Central memory CD4-positive, alpha-beta T cell (primary cell): ENCODE measurements at places on chromosomes 6 and 20.

DNA sequence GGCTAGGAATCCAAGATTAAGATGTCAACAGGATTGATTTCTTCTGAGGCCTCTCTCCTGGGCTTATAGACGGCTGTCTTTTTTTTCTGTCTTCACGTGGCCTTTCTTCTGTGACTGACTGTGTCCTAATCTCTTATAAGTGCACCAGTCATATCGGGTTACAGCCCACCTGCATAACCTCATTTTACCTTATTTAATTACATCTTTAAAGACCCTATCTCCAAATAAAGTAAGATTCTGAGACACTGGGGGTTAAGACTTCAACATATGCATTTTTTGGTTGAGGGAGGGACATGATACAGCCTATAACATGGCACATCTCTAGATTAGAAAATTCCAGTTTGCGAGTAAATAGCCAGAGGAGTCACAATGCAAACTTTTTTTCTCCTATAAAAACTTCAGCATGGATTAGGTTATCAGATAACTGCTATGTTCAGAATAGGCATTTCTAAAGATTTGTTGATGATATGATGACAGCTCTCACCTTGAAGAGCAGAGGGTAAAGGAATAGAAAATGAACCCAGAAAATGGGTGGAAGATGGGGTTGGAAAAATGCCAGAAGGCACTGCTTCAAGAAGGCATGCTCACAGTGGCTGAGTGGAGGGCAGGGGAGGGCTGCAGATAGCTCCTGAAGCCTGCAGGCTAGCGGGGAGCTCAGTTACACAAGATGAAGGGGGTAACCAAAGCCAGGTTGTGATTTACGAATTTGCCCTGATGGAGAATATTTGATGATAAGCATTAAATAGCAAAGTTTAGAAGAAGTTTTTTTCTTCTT lies 8.7 kb upstream of the PDE7B start:
- no peak for DNase-seq

DNA sequence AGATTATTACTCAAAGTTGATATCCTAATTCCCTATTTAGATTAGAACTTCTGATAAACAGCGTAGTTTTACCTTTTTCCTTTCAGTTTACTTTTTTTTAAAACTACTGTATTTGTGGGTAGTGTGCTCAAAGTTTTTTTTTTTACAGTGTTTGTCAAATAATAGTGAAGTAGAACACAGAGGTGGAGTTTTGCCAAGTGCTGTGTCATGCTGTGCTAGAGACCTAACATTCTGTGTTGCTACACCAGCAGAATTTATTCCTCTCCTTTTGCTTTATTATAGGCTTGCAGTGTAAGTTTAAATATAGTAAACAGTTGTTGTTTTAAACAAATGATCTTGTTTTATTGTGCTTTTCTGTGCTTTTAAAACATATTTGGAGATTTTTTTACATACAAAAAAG lies 125.4 kb downstream of the HIVEP1 start:
- DNase-seq: no peak

DNA sequence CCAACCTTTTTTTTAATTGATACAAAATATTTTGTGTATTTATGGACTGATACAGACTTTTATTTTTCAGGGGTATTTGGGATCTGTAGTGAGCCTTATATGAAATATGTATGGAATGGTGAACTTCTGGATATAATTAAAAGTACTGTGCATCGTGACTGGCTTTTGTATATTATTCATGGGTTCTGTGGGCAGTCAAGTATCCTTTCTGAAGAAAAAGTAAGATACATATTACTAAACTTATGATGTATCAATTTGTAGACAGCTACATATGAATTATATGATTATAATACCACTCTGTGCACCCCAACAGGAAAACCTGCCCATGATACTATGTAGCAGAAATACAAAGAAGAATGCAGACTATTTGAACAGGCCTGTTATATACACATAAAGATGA lies 47.2 kb downstream of the FIG4 start:
- DNase-seq: no peak

DNA sequence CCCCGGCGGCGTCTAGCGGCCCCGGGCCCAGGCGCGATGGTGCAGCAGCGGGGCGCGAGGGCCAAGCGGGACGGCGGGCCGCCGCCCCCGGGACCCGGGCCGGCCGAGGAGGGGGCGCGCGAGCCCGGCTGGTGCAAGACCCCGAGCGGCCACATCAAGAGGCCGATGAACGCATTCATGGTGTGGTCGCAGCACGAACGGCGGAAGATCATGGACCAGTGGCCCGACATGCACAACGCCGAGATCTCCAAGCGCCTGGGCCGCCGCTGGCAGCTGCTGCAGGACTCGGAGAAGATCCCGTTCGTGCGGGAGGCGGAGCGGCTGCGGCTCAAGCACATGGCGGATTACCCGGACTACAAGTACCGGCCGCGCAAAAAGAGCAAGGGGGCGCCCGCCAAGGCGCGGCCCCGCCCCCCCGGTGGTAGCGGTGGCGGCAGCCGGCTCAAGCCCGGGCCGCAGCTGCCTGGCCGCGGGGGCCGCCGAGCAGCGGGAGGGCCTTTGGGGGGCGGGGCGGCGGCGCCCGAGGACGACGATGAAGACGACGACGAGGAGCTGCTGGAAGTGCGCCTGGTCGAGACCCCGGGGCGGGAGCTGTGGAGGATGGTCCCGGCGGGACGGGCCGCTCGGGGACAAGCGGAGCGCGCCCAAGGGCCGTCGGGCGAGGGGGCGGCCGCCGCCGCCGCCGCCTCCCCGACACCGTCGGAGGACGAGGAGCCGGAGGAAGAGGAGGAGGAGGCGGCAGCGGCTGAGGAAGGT lies 715 bp downstream of the SOX12 start:
- DNase-seq: peak; percentile 31

DNA sequence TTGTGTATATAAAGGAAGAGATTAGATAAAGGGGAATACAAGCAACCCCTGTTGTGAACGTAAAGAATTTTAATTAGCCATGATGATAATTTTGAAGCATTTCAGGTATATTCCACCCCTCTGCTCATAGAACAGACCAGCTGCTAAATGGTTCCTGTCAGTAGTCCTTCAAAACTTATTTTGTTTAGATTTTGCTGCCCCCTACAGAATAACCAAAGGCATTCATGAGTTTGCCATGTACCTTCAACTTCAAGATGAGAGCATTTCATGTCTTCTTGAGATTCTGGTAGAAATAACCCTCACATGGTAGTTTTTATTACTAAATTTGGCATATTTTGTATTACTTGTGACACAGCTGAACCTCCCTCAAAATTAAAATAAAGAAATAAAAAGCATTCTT lies 1586.7 kb downstream of the HACE1 start:
- no peak for DNase-seq

DNA sequence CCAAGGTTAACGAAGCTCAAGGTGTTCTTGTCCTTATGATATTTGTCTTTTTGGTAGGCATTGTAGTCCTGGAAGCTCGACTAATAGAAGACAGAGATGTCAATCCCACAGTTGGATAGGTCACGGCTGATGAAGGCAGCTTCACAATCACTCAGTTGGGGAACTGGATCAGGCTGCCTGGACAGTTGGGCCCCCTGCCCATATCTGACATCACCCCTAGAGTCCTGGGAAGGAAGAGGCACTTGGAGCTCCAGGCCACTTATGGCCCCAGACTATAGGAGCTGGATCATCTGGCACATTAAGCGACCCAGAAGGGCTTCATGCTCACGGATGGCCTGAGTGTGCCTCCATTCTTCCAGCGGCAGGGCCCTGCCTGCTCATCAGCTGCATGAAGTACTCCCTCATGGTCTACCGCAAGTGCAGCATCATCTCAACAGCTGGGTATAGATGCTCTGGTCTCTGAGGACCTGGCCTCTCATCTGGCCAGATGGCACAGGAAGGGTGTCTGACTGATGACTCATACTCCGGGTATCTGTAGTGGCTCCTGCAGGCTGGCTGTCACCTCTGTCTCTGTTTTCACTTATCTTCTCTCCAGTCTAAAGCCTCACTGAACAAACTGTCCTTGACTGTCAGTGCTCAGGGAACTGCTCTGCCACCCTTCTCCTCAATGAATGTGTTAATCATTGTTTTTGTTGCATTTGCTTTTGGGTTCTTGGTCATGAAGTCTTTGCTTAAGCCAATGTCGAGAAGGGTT lies 29.2 kb upstream of the SSR1 start:
- DNase-seq: no peak

GRCh38 chr6:22020299-22021003 lies 276.4 kb downstream of the PRL start:
- no peak for DNase-seq

- DNase-seq: no peak
Measured at GRCh38 chr20:20815711-20816455, 103.4 kb upstream of the RALGAPA2 start.

GRCh38 chr6:126170978-126171382 lies 168.9 kb upstream of the CENPW start:
- DNase-seq: no peak
